ENCODE measurements at places on chromosomes 5 and 9.

GRCh38 chr5:84642795-84643194, 258.1 kb upstream of the EDIL3 start:
- no peak for DNase-seq

DNA sequence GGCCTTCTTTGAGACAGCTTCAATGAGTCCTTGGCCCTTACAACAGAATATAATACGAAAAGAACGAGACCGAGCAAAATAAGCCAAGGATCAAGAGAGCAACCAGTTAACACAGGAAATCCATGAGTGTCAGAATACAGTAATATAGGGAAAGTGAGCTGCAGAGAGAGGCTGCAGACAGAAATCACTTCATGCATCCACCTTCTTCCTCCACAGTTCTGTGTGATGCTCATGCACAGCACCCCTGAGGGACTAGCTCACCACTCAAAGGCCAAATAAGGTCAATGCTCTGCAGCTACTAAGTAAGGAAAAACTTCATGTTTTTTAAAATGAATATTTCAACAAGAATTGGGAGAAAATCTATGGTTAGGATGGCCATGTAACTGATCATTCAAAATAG, 257.1 kb downstream of the MCTP1 start:
- peak; percentile 38 for DNase-seq

DNA sequence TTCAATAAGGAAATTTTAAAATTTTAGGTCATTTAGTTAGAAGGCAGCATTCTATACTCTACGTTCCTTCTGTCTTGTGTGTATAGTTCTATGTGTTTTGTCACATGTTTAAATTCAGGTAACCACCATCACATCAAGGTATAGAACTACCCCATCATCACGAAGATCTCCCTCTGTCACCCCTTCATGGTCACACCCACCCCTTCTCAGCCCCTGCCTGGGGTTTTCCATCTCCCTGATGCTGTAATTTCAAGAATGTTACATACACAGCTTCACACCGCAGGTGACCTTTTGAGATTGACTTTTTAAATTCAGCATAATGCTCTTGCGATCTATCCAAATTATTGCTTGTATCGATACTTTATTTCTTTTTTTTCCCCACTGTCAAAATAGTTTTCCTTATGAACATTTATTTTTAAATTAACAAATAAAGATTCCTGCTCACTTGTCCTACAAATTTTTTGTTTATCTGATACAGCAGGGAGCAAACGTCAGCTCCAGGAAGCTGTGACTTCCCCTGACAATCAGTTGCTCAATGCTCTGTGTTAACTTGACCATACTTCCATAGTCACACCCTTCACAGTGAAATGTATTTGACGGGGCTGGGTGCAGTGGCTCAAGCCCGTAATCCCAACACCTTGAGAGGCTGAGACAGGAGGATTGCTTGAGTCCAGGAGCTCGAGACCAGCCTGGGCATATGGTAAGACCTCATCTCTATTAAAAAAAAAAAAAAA, 10.2 kb downstream of the BTNL8 start:
- no peak for DNase-seq

GRCh38 chr5:1383344-1383743, 38.4 kb upstream of the CLPTM1L start:
- no peak for DNase-seq

DNA sequence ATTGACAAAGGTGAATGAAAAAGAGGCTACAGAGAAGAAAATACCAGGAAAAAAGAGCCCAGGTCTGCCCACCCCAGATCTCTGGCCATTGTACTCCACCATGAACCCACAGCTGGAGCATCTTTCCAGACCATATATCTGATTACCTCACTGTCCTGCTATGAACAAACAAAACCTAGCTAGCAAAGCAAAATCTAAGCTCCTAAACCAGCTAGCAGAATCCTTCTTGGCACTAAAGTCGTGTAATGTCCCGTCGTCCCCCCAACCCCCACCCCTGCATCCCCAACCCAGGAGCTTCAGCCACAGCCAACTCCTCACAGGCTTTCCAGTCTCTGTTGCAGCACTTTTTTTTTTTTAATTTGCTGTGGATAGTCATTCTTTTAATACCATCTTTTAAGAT, 2.5 kb downstream of the C1QTNF3 start:
- DNase-seq, result no peak

GRCh38 chr9:133115604-133116345, 5.3 kb downstream of the RALGDS start:
- DNase-seq, result peak; percentile 89

DNA sequence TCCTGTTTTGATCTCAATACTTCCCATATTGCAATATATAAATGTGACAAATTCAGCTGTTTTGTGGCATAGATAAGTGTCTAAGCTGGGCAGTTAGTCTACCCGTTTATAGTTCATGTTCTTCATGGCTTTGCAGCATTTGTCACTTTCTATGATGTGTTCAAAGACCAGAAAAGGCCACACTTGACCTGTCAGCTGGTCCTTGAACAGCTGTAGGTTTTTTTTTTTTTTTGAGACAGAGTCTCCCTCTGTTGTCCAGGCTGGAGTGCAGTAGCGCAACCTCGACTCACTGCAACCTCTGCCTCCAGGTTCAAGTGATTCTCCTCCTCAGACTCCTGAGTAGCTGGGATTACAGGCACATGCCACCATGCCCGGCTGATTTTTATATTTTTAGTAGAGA, 28.4 kb downstream of the CMBL start:
- no peak for DNase-seq

DNA sequence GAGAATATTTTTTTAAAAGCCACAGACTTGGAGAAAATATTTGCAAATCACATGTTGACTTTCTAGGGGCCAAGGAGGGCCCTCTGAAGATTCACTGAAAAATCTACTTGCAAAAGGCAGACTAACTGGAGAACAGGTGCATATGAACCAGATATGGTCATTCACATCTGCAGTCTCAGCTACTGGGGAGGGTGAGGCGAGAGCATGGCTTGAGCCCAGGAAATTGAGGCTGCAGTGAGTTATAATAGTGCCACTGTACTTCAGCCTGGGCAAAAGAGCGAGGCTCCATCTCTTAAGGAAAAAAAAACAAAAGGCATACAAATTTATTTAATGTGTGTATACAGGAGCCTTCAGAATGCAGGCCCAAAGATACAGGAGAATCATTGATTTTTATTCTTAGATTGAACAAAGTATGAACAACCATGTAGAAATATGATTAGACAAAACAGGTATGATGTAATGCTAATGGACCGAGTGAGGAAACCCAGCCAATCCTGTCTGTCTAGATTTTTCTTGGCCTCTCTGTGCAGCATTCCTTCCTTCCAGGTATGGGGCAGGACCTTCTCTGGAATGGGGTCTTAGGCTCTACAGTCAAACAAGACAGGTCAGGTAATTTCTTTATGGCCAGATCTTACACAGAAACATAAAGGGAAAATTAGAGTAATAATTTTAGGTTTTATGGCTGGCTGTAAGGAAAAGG, 15.3 kb upstream of the SLC27A6 start:
- no peak for DNase-seq

GRCh38 chr5:156991714-156992113, 28.7 kb upstream of the TIMD4 start:
- DNase-seq, result no peak

DNA sequence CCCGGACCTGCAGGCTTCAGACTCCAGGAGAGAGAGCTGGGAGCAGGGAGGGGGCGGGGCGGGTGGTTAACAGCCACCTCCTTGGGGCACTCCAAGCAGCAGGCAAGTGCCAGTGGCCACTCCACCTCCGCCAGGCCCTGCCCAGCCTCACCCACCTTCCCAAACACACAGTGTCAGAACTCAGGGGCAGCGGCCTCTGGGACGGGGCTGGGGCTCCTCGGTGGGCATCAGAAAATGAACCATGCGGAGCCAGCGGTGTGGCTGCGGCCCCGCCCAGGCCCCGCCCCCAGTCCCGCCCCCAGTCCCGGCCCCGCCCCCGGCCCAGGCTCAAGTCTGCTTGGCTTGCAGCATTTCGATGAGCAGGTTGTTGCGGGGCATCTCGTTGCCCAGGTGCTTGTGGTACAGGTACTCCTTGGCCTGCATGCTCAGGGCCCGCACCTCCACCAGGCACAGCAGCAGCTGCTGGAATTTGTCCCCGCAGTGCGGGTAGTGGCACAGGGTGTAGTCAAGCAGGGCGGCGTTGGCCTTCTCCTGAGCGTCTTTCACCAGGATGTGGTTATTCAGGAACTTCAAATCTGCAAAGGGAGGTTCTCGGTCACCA, 24.7 kb downstream of the NR5A1 start:
- DNase-seq, result no peak

- DNase-seq, result peak; percentile 5
Observed at GRCh38 chr9:677461-678097, 163.9 kb upstream of the DMRT1 start.

DNA sequence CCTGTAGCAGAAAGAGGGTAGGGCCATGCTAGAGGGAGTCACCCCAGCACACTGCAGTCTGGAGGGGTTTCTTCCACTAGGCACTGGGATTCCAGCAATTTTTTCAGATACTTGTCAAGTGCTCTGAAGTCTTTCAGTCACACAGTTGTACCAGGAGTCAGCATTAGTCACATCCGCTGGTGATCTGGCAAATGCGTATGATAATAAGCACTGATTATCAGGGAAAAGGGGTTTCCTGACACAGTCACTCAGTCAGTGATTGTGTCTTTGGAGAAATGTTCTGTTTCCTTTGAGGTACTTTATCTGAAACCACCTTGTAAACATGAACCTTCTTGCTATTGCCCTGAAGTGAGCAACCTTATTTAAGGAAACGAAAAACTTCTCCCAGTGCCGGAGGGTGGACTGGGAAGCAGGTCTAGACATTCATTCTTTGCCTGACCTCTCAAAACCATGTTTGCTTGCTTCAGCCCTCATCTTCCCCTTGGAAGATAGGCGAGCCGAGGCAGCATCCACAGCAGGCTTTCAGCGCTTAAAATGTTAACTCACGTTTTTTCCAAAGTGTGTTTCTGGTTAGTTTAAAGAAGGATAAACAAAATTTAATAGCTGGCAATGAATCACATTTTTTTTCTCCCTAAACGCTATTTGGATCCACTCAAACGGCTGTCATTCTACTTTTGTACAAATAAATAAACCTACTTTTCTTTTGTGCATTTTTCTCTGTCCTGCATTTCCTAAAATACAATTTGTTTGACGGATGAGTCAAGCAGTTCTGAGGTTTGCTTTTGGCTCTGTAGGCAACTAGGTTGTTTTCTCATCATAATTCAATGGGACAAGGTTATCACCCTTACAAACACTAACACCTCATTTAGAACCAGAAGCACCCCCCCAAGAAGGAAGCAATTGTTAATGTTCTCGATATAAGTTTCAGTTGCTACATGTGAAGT, 77.7 kb downstream of the FOXD1 start:
- DNase-seq, result no peak

All from activated CD4-positive, alpha-beta T cell treated with anti-CD3 and anti-CD28 coated beads, Interleukin-2, Interleukin-6, amounts not matched to agents 100 ng/mL and 50 ng/mL, durations not matched to agents 16 hours and 8 hours (primary cell).